ENCODE measurements at places on chromosomes 4 and X.

DNA sequence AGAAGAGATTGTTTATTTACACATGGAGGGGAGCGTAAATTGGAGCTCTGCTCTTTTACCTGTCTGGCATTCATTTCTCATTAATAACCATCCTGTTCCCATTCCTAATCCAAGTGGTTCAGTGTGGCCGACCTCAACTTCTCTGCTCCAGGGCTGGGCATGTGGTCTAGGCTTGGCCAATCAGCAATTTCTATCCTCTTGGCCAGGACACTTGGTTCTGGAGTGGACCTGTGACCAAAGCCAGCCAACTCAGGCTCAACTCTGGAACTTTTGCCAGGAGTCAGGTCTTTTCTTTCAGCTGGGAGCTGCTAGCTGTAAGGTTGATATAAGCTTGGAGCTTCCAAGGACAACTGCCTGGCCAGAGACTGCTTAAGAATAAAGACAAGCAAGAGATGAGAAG, 15.6 kb upstream of the RASL11B start:
- DNase-seq: no peak

GRCh38 chr4:83548151-83548905, 12.4 kb downstream of the GPAT3 start:
- no peak for DNase-seq

DNA sequence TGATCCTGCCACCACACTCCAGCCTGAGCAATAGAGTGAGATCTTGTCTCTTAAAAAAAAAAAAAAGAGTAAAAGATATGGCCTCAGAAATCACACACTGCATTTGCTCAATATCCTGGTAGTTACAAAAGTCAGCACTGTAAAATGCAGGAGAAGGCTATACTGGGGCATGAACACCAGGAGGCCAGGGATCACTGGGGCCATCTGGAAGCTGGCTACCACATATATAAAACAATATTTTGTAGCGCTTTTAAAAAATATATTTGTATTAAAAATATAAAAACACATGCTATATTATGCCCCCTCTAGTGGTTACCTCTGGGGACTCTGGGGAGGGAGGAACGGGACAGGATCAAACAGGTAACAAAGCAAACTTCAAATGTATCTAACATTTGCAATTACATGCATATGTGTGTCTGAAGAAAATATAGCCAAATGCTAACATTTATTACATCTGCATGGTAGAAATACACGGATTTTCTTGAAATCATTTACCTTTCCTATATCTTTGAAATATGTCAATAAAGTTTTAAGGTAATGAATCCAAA, 4.0 kb downstream of the C4orf46 start:
- no peak for DNase-seq

DNA sequence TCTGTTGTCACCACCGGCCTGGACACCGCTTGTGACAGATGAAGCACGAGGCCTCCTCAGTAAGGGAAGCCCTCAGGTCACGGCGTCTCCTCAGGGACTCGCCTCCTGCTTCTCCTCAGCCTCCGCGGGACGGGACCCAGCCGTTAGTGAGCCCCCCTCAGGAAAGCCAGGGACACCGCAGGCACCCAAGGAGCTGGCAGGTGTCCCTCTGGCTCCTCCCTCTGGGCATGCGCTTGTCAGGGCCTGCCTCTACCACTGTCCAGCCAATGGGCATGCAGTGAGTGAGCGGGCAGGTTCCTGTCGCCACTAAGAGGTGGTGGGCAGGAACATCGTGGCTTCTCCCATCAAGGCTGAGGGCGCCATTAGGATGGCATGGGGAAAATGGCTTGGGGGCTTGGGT, 23.5 kb upstream of the CT55 start:
- DNase-seq: no peak

GRCh38 chrX:154784149-154784995, 20.9 kb downstream of the MPP1 start:
- DNase-seq: no peak
